Thymus (tissue), 14 donors: ENCODE measurements at places on chromosomes 3 and 15.

DNA sequence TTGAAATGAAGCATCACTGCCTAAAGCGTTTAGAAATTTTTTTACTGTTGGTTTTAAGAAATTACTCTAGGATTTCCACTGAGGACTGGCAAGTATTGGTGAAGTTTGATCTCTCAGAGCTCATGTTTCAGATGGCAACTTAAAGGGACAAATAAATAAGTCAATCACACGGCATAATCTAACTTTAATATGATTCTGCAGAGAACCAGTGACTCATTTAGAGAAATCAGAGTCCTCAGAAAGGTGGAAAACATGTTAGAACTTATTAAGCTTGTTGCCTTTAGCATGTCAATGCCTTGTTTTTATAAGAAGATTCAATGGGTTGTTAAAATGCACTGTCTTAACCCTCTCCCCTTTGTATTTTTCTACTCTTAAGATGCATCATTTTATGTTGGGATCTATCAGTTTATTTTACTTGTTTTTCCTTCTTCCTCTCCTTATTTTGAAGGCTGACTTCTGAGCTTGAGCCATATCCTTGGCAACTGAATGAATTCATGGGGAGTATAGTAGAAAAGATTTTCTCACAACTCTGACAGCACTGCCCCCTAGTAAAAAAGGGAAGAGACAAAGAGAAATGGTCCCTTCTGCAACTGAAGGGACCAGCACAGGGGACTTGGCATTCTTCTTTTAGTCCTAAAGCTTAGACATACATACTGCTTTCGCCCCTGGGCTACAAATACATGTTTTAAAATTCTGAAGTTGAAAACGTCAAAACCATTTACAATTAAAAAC lies 431.2 kb downstream of the LPP start:
- H3K4me1 ChIP-seq: peaks cover 6% of the 10 kb centered on the region
- no peak overlapping the region for H3K4me3 ChIP-seq
- H3K36me3 ChIP-seq: no peaks in the 10 kb centered on the region
- H3K27me3 ChIP-seq: no peaks in the 10 kb centered on the region
- DNase-seq: no peak

DNA sequence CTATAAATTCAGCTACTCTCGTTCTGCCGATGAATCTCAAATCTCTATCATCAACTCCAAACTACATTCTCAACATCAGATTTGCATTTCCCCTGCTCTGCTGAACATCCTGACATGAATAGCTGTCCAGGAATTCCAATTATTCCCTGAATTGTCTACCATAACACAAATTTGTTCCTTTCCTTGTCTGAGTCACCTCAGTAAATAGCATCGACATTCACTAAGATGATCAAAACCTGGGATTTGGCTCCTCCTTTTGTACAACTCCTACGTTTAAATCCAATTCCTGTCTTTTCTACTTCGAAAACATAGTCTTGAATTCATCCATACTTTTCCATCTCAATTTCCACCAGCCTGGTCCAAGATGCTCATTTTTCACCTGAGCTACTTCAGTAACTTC lies 107.0 kb downstream of the GREM1 start:
- no peak overlapping the region for H3K27ac ChIP-seq
- H3K27me3 ChIP-seq: no peaks in the 10 kb centered on the region
- no peaks in the 10 kb centered on the region for H3K4me1 ChIP-seq
- H3K4me3 ChIP-seq: no peak overlapping the region
- no peaks in the 10 kb centered on the region for H3K36me3 ChIP-seq

DNA sequence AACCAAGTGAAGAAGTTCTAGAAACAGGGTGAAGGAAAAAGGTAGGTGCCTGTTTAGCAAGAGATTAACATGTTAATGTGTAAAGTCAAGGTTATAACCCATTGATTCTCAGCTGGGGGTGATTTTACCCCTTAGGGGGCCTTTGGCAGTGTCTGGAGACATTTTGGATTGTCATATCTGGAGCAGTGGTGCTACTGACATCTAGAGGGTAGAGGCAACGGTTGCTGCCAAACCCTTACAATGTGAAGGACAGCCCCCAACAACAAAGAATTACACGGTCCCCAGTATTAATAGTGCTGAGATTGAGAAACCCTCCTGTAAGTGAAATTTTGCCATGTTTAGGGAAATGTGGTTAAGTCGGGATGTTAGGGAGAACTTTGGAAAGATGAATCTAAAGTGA lies 74.7 kb downstream of the CRYBG3 start:
- no peaks in the 10 kb centered on the region for H3K4me1 ChIP-seq
- H3K27ac ChIP-seq: no peak overlapping the region
- DNase-seq: no peak
- H3K27me3 ChIP-seq: no peaks in the 10 kb centered on the region
- H3K36me3 ChIP-seq: no peaks in the 10 kb centered on the region

- H3K27ac ChIP-seq: no peak overlapping the region
- no peaks in the 10 kb centered on the region for H3K4me1 ChIP-seq
- H3K36me3 ChIP-seq: no peaks in the 10 kb centered on the region
- no peak for DNase-seq
- H3K27me3 ChIP-seq: no peaks in the 10 kb centered on the region
- no peak overlapping the region for H3K4me3 ChIP-seq
Measured at GRCh38 chr3:43035801-43036365, 56.8 kb downstream of the GASK1A start.

DNA sequence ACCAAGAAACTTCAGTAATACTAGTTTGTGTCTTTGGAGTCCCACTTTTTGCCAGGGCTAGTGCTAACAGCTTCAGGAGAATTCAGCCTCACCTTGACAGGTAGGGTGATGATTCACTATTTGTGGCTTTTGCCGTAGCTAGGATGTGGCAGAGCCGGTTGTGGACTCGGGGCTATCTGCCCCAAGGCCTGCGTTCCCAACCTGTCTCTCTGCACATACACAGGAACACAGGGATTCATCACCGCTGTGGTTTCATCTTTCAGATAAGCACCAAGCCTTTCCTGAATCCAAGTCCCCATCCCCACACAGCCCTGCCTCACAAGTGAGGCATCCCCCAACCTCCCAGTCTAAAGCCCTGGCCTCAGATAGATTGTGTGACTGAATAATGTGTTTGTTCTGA lies 45.2 kb upstream of the POLG start:
- no peak for DNase-seq
- H3K36me3 ChIP-seq: no peaks in the 10 kb centered on the region
- no peak overlapping the region for H3K4me3 ChIP-seq

GRCh38 chr15:94272251-94272898 lies 41.0 kb downstream of the MCTP2 start:
- H3K36me3 ChIP-seq: no peaks in the 10 kb centered on the region
- H3K4me3 ChIP-seq: no peak overlapping the region
- H3K27ac ChIP-seq: no peak overlapping the region
- DNase-seq: no peak
- H3K27me3 ChIP-seq: no peaks in the 10 kb centered on the region

- no peaks in the 10 kb centered on the region for H3K36me3 ChIP-seq
- H3K4me3 ChIP-seq: no peak overlapping the region
- H3K4me1 ChIP-seq: no peaks in the 10 kb centered on the region
- DNase-seq: no peak
- no peak overlapping the region for H3K27ac ChIP-seq
Measured at GRCh38 chr3:65905771-65906170, 132.9 kb downstream of the MAGI1 start.

DNA sequence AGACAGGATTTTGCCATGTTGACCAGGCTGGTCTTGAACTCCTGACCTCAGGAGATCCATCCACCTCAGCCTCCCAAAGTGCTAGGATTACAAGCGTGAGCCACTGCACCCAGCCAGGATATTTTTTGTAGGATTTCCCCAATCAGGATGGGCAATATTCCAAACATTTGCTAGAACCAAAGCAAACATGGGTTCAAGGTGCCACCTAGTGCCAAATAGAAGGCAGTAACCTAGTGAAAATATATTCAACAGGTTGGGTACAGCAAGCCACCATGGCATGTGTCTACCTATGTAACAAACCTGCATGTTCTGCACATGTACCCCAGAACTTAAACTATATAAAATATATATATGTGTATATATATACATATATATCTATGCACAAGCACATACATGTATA lies 185.9 kb upstream of the CADM2 start:
- H3K27me3 ChIP-seq: no peaks in the 10 kb centered on the region
- no peak for DNase-seq
- no peaks in the 10 kb centered on the region for H3K36me3 ChIP-seq
- no peak overlapping the region for H3K4me3 ChIP-seq
- no peak overlapping the region for H3K27ac ChIP-seq

GRCh38 chr3:128841926-128842920 lies 37.2 kb upstream of the ACAD9 start:
- H3K4me1 ChIP-seq: peaks cover 38% of the 10 kb centered on the region
- no peaks in the 10 kb centered on the region for H3K27me3 ChIP-seq
- H3K36me3 ChIP-seq: no peaks in the 10 kb centered on the region

- H3K4me1 ChIP-seq: no peaks in the 10 kb centered on the region
- H3K27ac ChIP-seq: no peak overlapping the region
- no peaks in the 10 kb centered on the region for H3K36me3 ChIP-seq
- H3K4me3 ChIP-seq: no peak overlapping the region
Measured at GRCh38 chr15:71658827-71659729, 151.3 kb upstream of the NR2E3 start.

- no peaks in the 10 kb centered on the region for H3K27me3 ChIP-seq
- no peak overlapping the region for H3K4me3 ChIP-seq
- DNase-seq: no peak
- H3K36me3 ChIP-seq: peaks cover 10% of the 10 kb centered on the region
- peak overlapping the region; percentile 12 for H3K27ac ChIP-seq
Measured at GRCh38 chr15:78127882-78128281, 3.4 kb downstream of the CIB2 start.

GRCh38 chr3:12381199-12381598 lies 92.3 kb downstream of the PPARG start:
- no peak overlapping the region for H3K27ac ChIP-seq
- H3K4me3 ChIP-seq: no peak overlapping the region
- H3K27me3 ChIP-seq: no peaks in the 10 kb centered on the region

DNA sequence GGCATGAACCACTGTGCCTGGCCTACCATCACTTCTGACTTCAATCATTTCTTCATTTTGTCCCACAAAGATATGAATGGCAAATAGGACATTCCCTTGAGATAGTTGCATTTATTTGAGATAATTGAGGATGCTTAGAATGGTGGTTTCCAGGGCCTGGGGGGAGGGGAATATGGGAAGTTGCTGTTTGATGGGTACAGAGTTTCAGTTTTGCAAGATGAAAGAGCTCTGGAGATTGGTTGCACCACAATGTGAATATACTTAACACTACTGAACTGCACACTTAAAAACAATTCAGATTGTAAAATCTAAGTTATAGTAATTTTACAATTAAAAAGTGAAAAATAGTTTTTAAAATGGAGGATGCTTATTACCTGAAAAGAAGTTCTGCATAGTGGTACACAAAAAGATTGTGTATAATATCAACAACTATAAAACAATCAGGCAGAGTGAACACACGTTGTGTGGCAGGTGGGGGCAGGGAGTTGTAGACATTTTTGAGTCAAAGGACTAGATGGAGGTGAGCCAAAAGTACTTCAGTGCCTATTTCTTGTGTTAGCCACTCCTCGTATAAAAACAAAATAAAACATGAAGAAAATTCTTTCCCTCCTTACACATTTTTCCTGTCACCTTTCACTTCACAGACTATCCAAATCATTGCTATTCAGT lies 18.5 kb upstream of the RIOX2 start:
- no peak overlapping the region for H3K4me3 ChIP-seq
- H3K36me3 ChIP-seq: no peaks in the 10 kb centered on the region
- DNase-seq: no peak
- no peaks in the 10 kb centered on the region for H3K27me3 ChIP-seq
- H3K4me1 ChIP-seq: peaks cover 7% of the 10 kb centered on the region

DNA sequence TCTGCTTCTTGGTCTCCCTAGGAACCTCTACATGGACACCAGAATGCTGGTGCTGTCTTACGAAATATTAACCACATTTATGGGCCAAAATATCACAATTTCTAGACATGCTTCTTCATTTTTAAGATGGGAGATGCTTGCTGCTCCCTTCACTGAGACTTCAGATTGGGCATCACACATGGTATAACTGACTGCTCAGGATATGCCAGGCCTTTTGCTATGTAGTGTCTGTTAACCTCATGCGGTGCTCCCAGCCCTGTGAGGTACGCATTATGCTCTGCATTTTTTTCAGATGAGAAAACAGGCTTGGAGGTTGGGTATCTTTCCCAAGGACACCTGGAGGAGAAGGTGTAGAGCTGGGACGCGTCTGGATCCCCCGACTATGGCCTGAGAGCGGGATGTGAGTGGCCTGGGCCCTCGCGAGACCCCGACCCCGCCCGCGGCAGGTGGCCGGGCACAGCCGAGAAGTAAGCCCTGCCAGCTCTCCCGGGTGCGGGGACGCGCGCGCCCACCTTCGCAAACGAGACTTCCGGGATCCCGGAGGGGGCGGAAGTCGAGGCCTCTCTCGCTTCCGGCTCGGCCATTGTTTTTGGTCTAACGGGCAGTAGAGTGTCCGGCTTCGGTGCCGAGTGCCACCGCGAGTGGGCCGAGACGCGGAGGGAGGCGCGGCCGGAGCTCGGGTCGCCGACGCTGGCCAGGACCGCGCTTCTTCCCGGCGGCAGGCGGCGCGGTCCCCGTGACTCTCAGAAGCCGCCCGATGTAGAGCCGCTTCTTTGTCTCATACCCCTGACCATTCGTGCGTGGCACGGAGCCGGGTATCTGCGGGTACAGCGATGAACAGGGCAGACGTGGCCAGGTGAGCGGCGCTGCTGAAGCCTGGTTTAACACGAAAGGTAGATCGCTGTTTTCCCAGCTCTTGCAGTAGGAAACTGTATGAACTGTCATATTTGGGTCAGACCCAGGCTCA lies at the start of gene ZKSCAN7:
ZKSCAN7 (plus strand) TSS at position 568 of the 967 bp plus-strand sequence. CDS start 1,855 bp downstream, outside the sequence.
- H3K4me1 ChIP-seq: peaks cover 7% of the 10 kb centered on the region
- peak; percentile 82 for DNase-seq
- peak within 1 kb of the TSS; percentile 64 for H3K4me3 ChIP-seq
- H3K36me3 ChIP-seq: peaks cover 17% of the 10 kb centered on the region
- peak within 1 kb of the TSS; percentile 69 for H3K27ac ChIP-seq
- peaks cover 6% of the 10 kb centered on the region for H3K27me3 ChIP-seq

- no peak overlapping the region for H3K4me3 ChIP-seq
- H3K36me3 ChIP-seq: no peaks in the 10 kb centered on the region
- H3K27ac ChIP-seq: no peak overlapping the region
- H3K27me3 ChIP-seq: no peaks in the 10 kb centered on the region
- no peak for DNase-seq
Measured at GRCh38 chr15:40854161-40854560, 10.3 kb downstream of the SPINT1 start.

DNA sequence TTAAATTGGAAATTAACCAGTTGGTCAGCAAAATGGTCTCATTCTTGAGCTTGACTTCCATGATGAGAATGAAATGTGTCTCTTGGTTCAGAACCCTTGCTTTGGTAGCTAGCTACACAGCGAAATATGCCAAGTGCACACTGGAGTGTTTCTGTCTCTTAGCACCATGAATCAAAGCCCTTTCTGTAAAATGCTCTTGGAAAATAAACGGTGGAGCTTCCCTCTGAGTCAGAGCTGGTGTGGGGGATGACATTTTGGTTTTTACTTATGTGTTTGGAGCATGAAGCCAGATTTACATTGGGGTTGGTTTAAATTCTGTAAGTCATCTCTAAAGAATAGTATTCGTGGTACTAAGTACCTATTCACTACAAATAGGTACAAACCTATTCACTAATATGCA lies 85.1 kb upstream of the NANOGP8 start:
- H3K4me3 ChIP-seq: no peak overlapping the region
- no peaks in the 10 kb centered on the region for H3K4me1 ChIP-seq
- H3K27me3 ChIP-seq: no peaks in the 10 kb centered on the region
- no peak overlapping the region for H3K27ac ChIP-seq
